Activated T-helper 1 cell treated with anti-CD3 and anti-CD28 coated beads, Interleukin-2, amount 50 U/mL, for 16 hours (primary cell): ENCODE measurements at places on chromosomes 13 and 19.

DNA sequence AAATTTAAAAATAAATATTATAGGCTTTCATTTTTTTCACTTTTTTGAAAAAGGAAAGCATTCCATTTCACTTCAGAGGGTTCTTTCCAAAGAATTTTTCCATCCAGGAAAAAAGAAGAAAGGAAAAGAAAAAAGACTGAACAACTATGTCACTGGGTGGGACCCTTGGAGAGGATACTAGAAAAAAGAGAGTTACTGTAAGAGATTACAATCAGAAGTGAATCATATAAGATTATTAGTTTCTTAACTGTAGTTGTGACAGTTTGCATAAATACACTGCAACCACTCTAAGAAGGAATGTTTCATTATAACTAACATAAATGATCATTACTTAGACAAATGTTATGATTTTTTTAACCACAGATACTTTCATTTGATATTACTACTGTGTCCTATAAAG lies 87.8 kb downstream of the KLF12 start:
- DNase-seq = no peak

DNA sequence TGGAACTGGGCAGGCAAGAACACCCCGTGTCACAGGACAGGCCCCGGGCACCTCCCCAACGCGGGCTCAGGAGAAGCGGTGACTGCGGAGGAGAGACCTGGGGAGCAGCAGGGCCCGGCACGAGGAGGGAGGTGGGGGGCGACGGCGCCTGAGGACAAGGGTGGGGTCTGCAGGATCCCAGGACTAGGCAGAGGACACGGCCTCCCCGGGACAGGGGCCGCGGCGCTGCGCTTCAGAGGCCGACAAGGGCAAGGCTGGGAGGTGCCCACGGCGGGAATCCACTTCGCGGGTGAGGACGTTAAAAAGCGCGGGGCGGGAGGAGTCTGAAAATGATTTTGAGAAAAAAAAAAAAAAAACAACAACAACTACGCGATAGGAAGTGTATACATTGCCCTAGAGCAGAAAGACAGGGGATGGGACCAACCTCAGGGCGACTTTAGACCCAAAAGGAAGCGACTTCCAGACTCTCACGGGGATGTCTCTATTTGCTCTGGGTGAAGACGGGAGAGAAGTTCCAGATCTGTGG lies 44.9 kb downstream of the ZNF611 start:
- DNase-seq = peak; percentile 8

GRCh38 chr13:106302011-106302410 lies 233.5 kb downstream of the EFNB2 start:
- DNase-seq = no peak

DNA sequence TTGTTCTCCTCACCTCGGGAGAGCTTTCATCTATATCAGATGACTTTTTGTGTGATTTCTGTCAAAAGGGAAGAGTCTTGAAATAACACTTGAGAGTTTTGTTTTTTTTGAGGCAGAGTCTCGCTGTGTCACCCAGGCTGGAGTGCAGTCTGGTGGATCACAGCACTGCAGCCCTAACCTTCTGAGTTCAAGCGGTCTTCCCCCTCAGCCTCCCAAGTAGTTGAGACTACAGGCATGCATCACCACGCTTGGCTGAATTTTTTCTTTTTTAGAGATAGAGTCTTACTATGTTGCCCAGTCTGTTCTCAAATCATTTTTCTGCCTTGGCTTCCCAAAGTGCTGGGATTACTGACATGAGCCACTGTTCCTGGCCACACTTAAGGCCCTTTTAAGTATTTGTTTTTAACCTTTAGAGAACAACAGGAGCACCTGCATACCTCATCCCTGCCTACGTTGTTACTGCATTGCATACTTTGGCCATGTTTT lies 11.4 kb downstream of the NDFIP2 start:
- DNase-seq = no peak

GRCh38 chr19:51012661-51013190 lies 6.8 kb downstream of the KLK10 start:
- no peak for DNase-seq

DNA sequence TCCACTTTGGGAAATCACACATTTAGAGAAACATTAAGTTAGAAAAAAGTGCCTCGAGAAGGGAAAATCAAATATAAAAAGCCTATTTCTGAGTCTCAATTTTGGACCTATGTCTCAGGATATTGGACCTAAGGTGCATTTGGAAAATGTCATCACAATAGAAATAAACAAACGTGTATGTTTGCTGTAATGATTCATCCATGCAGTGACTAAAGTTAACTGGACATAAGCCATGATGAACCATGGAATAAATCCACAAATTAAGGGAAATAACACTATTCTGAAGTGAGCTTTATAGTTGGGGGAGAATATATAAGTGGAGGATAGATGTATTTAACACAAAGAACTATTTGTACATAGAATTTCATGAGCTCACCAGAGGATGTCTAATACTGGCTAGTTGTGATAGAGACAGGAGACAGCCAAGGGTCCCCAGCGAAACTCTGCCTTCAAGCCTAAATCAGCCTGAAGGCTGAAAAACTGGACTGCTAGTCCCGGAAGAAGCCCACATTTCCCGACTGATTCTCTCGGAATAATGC lies 963.3 kb upstream of the SPRY2 start:
- no peak for DNase-seq

DNA sequence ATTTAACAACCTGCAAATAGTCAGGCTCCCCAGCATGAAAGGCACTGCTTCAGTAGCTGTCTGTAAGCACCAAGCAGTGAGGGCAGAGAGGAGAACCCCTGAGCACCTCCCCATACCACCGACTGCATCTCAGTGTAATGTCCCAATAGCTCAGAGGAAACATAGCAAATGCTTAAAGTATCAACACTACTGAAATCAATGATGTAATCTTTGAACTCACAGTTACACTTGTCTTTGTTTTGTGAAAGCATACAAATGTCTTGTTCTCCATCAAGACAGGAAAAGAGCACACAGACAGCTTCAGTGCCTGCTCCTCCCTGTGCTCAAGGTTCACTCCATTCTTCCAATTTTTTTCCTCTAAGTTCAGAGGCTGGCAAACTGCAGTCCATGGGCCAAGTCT lies 94.7 kb downstream of the IRS2 start:
- no peak for DNase-seq

- no peak for DNase-seq
Observed at GRCh38 chr19:56637976-56638555, 4.9 kb upstream of the SMIM17 start.

- DNase-seq = no peak
Observed at GRCh38 chr19:51480590-51480989, 2.3 kb downstream of the CEACAM18 start.

- no peak for DNase-seq
Observed at GRCh38 chr13:94247890-94248289, 231.6 kb downstream of the DCT start.

- DNase-seq = no peak
Observed at GRCh38 chr13:106612688-106613087, 44.8 kb upstream of the ARGLU1 start.

GRCh38 chr19:12785431-12786031 lies 5.8 kb upstream of the JUNB start:
- DNase-seq = no peak

DNA sequence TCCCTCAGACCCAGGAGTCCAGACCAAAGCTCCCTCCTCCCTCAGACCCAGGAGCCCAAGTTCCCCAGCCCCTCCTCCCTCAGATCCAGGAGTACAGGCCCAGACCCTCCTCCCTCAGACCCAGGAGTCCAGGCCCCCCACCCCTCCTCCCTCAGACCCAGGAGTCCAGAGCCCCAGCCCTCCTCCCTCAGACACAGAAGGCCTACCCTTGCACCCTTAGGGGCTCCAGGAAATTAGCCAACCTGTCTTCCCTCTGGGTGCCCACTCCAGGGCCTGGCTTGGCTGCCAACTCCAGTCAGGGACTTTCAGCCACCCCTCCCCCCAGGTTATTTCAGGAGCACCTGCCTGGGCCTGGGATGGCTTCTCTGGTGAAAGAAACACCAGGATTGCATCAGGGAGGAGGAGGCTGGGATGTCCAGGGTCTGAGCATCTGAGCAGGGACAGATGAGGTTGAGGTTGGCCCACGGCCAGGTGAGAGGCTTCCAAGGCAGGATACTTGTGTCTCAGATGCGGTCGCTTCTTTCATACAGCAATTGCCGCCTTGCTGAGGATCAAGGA lies at the start of gene FGF21:
FGF21 (plus strand) TSS at position 441 of the 558 bp plus-strand sequence. CDS start 713 bp downstream, outside the sequence.
- no peak for DNase-seq

- DNase-seq = no peak
Observed at GRCh38 chr13:108433976-108434755, 164.6 kb downstream of the TNFSF13B start.

DNA sequence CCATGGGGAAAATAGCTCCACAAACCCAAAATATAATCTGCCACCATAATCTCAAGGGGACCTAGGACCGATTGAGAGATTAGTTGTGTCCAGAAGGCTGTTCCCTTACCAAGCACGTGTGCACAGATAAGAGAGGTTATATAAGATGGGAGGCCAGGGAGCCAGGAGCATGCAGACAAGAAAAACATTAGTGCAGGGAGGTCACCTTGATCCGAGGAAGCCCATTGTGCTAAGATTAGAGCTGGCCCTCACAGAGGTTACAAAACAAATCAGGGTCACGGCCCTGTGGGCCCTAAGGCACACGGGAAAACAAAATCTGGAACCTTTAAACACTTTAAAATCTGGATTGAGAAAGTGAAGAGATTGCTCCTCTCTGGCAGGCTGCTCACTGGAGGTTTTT lies 37.7 kb downstream of the RGCC start:
- DNase-seq = no peak

GRCh38 chr19:5967571-5967970 lies 10.4 kb downstream of the RANBP3 start:
- no peak for DNase-seq

DNA sequence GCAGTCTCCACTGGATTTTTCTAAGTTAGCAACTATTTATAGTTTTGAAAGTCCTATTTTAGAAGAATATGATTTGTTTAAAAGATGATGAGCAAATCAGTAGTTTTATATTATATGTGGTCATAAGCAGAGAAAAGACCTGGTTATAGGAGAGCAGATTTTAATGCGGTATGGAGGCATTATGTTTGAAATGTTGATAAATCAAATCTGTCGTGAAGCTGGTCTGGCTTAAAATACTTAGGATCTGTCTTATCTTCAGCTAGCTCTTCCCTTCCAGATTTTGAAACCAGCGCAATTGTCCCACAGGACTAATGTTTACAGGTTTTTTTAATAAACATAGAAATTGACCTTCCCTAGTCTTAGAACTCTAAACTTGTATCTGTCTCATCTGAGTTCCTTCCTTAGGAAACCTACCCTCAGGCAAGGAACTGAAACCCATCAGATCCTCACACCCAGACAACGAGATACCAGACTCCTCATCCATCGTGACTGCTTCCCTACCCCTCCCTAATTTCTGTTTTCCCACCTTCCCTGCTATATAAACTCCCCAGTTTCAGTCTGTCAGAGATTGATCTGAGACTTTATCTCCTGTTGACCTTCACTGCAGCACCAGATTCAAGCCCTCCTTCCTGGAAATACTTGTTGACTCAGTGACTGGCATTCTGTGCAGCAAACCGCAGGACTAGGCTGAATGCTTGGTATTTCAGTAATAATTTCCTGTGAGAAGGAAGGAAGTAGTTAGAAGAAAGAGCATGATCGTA lies 37.8 kb upstream of the CXCL17 start:
- DNase-seq = no peak

DNA sequence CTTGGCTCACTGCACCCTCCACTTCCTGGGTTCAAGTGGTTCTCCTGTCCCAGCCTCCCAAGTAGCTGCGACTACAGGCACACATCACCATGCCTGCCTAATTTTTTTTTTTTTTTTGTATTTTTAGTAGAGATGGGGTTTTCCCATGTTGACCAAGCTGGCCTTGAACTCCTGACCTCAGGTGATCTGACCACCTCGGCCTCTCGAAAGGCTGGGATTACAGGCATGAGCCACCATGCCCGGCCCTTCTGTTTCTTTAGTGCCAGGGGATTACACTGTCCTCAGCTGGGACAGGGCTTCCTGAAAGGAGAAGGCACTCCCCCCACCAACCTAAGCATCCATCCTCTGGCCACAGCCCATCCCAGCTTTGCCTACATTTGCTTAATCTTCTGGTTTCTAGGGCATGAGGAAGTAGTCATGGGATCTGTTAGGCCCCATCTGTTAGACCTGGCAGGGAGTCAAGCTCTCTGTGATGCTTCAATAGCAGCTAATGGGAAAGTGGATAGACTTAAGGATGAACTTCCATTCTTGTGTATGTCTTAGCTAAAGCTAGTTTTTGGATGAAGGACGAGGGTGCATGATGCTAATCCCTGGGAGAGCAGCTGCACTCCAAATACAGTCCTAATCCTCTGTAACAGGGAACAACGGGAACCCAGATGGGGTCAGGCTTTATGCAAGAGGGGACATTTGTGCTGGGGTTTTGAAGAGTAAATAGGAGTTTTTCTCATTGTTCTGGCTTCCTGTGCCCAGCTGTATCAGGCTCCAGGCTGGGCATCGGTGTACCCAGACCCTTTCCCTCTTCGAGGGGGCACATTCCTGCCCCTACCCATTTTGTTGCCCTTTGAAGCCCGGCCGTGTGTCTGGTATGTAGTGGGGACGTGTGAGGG lies 2.6 kb downstream of the VAV1 start:
- DNase-seq = no peak

DNA sequence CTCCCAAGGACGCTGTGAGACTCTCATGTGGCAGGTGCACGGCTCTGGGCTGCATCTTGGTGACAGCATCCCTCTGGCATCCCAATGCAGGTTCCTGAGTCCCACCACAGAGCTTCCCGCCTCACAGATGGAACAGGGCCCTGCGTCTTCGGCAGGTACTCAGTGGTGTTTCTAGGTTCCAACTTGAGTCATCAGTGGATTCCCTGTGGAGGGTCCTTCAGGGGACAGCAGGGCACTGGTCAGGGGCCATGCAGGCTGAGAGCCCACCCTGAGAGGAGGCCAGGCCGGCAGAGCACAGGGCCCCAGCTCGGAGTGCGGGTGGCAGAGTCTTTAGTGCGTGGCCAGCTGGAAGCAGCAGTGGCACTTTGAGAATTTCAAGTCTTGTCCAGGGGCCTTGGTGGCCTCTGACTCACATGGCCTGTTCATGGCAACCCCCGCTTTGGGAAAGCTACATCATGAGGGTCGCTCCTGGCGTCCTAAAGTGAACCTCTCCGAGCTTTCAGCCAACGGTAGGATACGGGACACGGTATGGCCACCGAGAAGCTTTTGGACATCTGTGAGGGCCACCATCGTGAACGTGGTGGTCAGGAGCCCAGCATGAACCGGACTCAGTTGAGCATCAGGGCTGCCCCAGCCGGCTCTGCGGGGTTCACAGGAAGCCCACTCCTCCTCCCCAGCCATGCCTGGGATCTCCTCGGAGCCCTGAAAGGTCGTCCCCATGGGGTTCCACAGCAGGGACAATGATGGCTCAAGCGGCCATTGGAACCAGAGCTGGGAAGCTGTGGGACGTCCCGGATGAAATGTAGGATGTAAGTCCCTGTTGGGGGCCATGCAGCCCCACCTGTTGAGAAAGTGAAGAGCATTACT lies 72.0 kb upstream of the MCF2L start:
- no peak for DNase-seq

DNA sequence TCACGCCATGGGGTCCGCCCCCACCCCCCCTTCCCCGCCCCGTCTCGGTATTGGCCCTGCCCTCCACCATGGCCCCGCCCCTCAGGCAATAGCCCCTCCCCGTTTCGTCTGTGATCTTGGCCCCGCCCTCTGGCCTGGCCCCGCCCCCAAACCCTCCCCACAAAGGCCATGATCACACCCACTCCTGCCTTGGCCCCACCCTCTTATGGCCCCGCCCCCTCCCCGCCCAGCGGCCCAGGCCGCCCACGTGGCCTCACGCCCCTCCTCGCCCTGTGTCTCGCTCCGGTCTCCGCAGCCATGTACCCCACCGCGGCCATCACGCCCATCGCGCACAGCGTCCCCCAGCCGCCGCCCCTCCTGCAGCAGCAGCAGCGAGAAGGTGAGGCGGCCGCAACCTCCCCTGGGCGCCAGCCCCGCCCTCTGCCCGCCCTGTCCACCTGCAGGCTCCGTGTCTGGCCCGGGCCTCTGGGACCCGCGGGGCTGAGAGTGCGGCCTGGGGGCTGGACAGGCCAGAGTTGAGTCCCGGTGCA lies 61.3 kb downstream of the CELF5 start:
- no peak for DNase-seq
